Calu3 (cell line): ENCODE measurements at places on chromosomes 11 and 22. TPM values are rescaled to one million over a fixed set of nuclear protein-coding genes. Genes with fewer than 3 reads are reported as not detected.
A peak's percentile ranks its signal among the peaks of the same experiment; 100 is the strongest.

DNA sequence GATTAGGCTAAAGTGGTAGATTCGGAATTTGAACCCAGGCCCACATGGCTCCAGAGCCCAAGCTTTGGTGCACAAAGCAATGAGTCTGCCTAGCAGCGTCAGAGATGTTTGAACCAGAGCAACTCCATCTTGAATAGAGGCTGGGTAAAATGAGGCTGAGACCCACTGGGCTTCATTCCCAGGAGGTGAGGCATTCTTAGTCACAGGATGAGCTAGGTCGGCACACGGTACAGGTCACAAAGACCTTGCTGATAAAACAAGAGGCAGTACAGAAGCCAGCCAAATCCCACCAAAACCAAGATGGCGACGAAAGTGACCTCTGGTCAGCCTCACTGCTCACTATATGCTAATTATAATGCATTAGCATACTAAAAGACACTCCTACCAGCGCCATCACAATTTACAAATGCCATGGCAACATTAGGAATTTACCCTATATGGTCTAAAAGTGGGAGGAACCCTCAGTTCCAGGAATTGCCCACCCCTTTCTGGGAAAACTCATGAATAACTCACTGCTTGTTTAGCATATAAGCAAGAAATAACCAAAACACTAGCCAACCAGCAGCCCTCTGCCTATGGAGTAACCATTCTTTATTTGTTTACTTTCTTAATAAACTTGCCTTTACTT is 40.3 kb upstream of the DAGLA start:
- peaks cover 35% of the 10 kb centered on the region for H3K27me3 ChIP-seq
- H3K27ac ChIP-seq, result no peak overlapping the region
- DNase-seq, result no peak
- H3K36me3 ChIP-seq, result no peaks in the 10 kb centered on the region
- no peaks in the 10 kb centered on the region for H3K4me1 ChIP-seq

DNA sequence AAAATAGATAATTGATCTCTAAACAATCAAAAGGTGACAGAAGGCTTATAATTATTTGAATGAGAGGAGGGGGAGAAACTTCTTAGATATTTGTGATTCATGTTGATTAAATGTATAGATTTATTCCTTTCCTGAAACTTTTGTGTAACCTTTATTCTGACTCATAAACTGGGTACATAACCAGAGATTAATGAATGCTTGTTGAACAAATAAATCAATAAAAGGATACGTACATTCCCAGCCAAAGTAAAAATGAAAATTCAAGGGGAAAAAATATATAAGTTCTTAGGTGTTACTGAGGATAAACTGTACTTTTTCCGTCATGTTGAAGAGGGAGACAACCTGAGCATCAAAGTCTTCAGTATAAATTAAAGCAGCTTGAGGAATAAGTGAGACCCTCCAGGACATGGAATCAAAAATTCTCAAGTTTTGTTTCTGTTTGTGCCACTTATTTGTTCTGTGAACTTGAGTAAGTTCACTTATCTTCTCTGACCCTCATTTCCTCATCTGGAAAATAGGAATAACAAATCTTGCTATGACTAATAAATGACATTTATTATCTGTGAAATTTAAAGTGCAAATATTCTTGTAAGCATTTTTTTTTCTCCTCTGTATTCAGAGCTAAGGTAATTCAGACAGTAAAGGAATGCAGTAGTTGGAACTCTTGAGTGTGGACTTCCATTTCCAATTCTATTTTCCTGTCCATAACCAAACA is 195.4 kb downstream of the METTL15 start:
- H3K27ac ChIP-seq, result peak overlapping the region; percentile 67
- DNase-seq, result no peak
- no peaks in the 10 kb centered on the region for H3K27me3 ChIP-seq
- H3K36me3 ChIP-seq, result no peaks in the 10 kb centered on the region
- H3K4me3 ChIP-seq, result peak overlapping the region; percentile 30

DNA sequence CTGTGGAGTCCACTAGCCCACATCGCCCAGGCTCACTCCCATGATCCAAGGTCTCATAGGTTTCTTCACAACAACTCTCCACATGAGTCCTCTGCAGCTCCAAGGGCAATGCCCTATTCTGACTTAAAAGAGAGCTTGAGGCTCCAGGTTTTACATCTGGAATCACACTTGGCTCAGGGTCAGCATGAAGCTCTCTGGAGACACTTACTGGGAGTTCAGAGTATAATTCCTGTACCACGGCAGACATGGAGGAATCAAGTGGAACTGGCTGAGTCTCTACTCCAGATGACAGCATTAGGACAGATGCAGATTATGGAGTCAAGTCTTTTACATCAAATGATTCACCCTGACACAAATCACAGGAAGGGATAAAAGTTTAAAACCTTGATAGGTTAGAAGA is 11.4 kb downstream of the PRR14L start:
- H3K4me3 ChIP-seq, result no peak overlapping the region
- peaks cover 32% of the 10 kb centered on the region for H3K36me3 ChIP-seq
- H3K27me3 ChIP-seq, result no peaks in the 10 kb centered on the region

DNA sequence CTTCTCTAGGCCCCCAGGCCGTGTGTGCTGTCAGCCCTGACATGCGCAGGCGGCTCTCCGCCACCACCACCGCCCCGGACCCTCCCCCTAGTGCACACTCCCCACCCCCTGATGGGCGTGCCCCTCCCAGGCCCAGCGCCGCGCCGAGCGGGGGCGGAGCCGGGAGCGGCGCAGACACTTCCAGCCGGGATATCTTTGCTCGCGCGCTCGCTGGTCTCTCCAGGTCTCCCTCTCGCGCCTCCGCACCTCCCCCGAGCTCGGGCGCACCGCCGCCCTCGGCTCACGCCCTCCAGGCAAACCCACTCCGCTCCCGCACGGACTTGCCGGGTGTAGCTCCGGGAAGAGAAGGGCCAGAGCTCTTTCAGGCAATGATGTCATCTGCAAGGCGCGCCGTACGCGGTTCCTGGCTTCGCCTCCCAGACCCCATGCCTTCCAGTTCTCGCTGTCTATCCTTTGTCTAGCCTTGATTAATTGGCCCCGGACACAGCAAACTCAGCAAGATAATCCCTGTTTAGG is at the start of gene SCN3B:
TSS of gene SCN3B (minus strand) at position 59 of the 516 bp plus-strand sequence. CDS start 823 bp downstream, outside the sequence.
- H3K4me3 ChIP-seq, result peak within 1 kb of the TSS; percentile 65
- peaks cover 47% of the 10 kb centered on the region for H3K27me3 ChIP-seq
- H3K27ac ChIP-seq, result no peak within 1 kb of the TSS
- peak; percentile 74 for DNase-seq

DNA sequence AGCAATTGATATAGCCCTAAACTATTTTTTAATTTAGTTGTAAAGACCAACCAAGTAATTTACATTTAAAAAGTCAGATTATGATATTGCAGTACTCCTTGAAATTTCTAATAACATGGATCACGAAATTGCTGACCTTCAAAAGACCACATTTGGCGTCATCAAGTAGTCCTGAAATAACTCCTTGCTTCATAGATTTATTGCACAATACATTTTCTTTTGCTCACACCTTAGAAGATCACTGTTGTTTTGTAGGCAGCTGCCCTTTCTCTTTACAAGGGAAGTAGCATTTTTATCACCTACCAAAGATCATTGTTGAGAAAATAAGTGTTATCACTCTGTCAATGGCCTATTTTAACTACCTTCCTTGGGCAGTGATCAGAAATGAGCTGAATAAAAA is 815.8 kb downstream of the METTL15 start:
- H3K27ac ChIP-seq, result no peak overlapping the region
- DNase-seq, result no peak
- no peak overlapping the region for H3K4me3 ChIP-seq
- H3K4me1 ChIP-seq, result peaks cover under 1% of the 10 kb centered on the region

GRCh38 chr11:17753641-17754040 is 19.1 kb downstream of the KCNC1 start:
- DNase-seq, result no peak
- no peak overlapping the region for H3K4me3 ChIP-seq
- H3K4me1 ChIP-seq, result no peaks in the 10 kb centered on the region
- no peak overlapping the region for H3K27ac ChIP-seq
- H3K27me3 ChIP-seq, result peaks cover 79% of the 10 kb centered on the region

- no peaks in the 10 kb centered on the region for H3K36me3 ChIP-seq
- no peaks in the 10 kb centered on the region for H3K27me3 ChIP-seq
- no peak overlapping the region for H3K4me3 ChIP-seq
- no peak for DNase-seq
- H3K4me1 ChIP-seq, result no peaks in the 10 kb centered on the region
- no peak overlapping the region for H3K27ac ChIP-seq
Observed at GRCh38 chr11:9852465-9852864, 188.6 kb downstream of the SWAP70 start.

The PHETA2 gene
- total RNA-seq, result 1.3 and 1.5 TPM in 2 replicates

The VSIG10L2 gene
- not detected in 2 replicates for total RNA-seq

DNA sequence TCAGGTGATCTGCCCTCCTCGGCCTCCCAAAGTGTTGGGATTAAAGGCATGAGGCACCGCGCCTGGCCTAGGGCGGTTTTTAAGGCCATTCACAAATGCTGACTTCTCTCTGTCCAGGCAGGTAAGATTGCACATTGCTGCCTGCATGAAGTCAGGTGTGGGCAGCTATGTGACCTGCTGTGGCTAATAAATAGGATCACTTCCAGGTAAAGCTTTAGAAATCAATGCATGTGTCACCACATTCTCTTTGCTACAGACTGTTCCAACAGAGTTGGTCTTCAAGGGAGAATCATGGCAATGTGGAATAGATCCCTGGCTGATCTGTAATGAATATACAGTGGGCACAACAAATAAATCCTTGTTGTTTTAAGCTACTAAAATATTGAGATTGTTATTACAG is 260.3 kb upstream of the PITPNB start:
- no peak for DNase-seq
- no peak overlapping the region for H3K27ac ChIP-seq
- H3K36me3 ChIP-seq, result no peaks in the 10 kb centered on the region
- peaks cover 8% of the 10 kb centered on the region for H3K27me3 ChIP-seq
- H3K4me1 ChIP-seq, result no peaks in the 10 kb centered on the region

- H3K4me1 ChIP-seq, result peaks cover 44% of the 10 kb centered on the region
- no peak for DNase-seq
- H3K27me3 ChIP-seq, result no peaks in the 10 kb centered on the region
- no peak overlapping the region for H3K27ac ChIP-seq
Observed at GRCh38 chr22:17950651-17951214, 73.6 kb downstream of the MICAL3 start.

DNA sequence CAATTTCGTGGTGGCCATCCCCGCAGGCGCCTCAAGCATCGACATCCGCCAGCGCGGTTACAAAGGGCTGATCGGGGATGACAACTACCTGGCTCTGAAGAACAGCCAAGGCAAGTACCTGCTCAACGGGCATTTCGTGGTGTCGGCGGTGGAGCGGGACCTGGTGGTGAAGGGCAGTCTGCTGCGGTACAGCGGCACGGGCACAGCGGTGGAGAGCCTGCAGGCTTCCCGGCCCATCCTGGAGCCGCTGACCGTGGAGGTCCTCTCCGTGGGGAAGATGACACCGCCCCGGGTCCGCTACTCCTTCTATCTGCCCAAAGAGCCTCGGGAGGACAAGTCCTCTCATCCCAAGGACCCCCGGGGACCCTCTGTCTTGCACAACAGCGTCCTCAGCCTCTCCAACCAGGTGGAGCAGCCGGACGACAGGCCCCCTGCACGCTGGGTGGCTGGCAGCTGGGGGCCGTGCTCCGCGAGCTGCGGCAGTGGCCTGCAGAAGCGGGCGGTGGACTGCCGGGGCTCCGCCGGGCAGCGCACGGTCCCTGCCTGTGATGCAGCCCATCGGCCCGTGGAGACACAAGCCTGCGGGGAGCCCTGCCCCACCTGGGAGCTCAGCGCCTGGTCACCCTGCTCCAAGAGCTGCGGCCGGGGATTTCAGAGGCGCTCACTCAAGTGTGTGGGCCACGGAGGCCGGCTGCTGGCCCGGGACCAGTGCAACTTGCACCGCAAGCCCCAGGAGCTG is 24.8 kb downstream of the ADAMTS15 start:
- no peaks in the 10 kb centered on the region for H3K27me3 ChIP-seq
- H3K36me3 ChIP-seq, result peaks cover 4% of the 10 kb centered on the region
- no peak for DNase-seq
- no peak overlapping the region for H3K4me3 ChIP-seq
- no peak overlapping the region for H3K27ac ChIP-seq

The RBX1 gene
- total RNA-seq, result 45.5 and 51.8 TPM in 2 replicates

The ADM gene
- 2.0 and 4.6 TPM in 2 replicates for total RNA-seq

- H3K4me1 ChIP-seq, result peaks cover 15% of the 10 kb centered on the region
- no peak overlapping the region for H3K4me3 ChIP-seq
- H3K27ac ChIP-seq, result no peak overlapping the region
- no peaks in the 10 kb centered on the region for H3K36me3 ChIP-seq
- H3K27me3 ChIP-seq, result no peaks in the 10 kb centered on the region
- DNase-seq, result no peak
Observed at GRCh38 chr11:16166571-16166970, 189.8 kb downstream of the SOX6 start.

DNA sequence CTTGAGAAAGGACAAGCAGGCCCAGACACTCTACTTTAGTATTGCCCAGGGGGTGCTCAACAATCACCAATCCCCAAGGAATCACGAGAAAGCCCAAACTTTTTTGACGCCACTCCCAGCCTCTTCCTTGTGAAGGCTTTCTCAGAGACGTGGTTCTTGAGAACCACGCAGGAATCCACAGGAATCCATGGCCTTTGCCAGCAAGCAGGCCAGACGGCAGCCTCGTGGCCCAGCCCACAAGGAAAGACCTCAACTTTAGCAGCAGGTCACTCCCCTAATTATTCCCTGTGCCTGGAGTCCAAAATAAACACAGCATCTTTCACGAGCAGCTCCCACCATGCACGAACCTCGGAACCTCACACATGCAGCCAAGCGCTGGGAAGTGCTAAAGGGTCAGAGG is 104.2 kb downstream of the WT1 start:
- no peaks in the 10 kb centered on the region for H3K4me1 ChIP-seq
- H3K36me3 ChIP-seq, result no peaks in the 10 kb centered on the region
- no peak overlapping the region for H3K27ac ChIP-seq
- DNase-seq, result no peak
- H3K4me3 ChIP-seq, result no peak overlapping the region

The ENTHD1 gene
- not detected in 2 replicates for total RNA-seq

DNA sequence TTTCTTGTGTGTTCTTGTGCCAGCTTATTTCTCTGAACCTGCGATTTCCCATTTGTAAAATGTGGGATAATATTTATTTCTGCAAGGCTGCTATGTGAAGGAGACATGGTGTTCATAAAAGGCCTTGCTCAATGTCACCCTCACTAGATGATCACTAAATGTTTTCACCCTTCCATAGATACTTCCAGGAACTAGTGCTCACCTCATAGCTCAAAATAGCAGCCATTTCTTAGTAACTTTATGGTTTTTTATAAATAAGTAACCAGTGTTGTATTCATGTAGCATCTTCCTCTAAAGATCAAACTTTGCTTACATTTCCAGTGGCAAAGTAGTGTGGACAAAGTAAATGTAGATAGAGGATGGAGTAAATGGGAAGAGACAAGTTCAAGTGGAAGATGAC is 23.8 kb downstream of the SYTL2 start:
- DNase-seq, result no peak
- peaks cover 24% of the 10 kb centered on the region for H3K4me1 ChIP-seq
- H3K27ac ChIP-seq, result peak overlapping the region; percentile 66
- H3K27me3 ChIP-seq, result no peaks in the 10 kb centered on the region
- H3K4me3 ChIP-seq, result no peak overlapping the region
- H3K36me3 ChIP-seq, result no peaks in the 10 kb centered on the region

GRCh38 chr11:125649465-125650166 is 24.7 kb downstream of the CHEK1 start:
- no peaks in the 10 kb centered on the region for H3K4me1 ChIP-seq
- DNase-seq, result no peak
- H3K27me3 ChIP-seq, result no peaks in the 10 kb centered on the region
